ENCODE measurements at places on chromosomes 5 and 9.
A peak's percentile ranks its signal among the peaks of the same experiment; 100 is the strongest.

DNA sequence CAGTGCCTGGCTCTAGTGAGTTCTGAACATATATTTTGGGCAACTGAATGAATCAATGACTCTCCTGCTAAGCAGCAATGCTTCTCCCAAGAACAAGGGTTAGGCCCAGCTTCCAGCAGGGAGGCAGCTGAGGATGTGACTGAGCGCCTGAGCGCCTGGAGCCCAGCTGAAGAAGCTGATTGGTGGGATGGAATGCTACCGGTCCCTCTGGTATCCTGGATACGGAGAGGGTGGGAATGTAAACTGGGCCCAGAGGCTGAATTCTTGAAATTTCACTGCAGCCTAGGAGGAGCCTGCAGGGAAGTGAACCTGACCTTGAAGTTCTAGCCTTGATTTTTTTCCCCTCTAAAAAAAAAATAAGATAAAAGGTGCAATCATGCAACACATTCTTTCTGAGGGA is 43.2 kb downstream of the WWC1 start:
- no peak for DNase-seq

DNA sequence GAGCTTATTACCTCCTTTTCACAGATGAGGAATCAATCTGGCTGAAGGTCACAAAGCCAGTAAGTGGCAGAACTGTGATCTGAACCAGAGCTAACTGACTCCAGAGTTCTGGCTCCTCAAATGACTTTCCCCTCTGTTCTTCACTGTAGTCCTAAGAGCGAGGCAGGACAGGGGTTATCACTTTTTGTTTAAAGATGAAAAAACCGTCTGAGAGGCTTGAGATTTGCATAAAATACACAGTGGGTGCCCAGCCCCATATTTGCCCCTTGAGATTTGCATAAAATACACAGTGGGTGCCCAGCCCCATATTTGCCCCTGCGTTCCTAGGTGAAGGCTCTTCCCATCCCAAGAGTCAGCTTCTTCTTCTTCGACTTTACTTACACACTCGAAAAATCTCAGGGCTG is 667 bp downstream of the FBXO10 start:
- peak; percentile 4 for DNase-seq

DNA sequence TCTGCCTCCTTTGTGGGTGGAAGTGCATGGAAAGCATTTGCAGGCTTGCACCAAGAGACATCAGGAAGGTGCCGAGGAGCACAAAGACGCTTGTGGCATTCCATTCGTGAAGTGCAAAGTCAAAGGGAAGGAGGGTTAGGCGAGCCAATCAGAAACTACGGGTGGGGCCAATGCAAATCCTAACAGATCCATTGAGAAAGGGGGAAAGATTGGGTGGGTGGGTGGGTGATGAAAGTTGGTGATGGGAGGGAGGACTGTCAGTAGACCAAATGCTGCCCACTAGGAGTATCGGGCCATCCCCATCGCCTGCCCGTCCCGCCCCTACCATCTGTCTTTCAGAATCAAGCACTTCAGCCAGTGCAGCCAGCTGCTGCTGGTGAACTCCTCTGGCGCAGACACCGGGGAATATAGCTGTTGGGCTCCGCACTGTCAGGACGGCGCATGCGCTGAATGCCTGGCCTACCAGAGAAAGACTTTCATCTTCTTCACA is 17.1 kb upstream of the ANXA6 start:
- no peak for DNase-seq

GRCh38 chr5:124419531-124419930 is 326.9 kb downstream of the ZNF608 start:
- DNase-seq, result no peak

DNA sequence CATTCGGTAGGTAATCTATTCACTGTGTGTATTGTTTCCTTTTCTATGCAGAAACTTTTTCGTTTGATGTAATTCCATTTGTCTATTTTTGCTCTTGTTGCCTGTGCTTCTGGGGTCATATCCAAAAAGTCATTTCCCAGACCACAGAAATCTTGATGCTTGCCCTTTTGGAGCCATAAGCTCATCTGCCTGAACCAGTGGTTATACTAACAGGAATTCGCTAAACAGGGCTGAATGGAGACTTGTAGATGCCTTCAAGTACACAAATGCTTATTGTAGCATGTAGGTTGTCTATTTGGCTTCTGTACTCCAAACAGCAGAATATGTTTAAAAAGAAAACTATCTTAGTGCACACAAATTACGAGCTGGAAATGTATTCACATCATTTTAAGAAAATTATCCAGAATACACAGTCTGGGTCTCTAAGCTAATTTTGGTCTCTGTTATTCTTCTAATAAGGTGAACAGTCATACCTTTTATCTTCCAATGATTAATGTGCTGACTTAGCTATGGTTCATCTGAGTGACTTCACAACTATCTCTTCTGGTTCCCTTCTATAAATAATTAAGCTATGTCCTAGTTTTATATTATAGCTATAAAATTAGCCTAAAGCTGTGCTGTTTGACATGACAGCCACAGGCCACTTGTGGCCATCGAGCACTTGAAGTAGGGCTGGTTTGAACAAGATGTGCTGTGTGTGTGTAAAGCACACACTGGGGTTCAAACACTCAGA is 87.6 kb downstream of the DAPK1 start:
- DNase-seq, result no peak

DNA sequence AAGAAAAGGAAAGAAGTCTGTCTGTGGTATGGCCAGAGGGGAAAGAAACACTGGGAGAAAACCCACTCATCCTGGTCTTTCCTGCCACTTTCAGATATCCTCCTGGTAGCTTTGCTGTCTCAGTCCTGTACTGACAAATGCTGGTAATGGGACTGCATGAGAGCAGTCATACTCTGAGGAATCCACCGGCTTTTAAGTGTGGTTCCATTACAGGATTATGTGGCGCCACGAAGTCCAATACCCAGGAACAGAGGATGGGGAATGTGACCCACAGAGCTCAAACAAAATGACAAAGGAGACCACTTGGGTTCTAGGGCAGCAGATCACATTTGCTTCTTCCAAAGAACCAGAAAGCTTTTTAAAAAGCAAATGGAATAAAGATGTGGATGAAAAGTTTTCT is 26.3 kb upstream of the FBP1 start:
- DNase-seq, result no peak

DNA sequence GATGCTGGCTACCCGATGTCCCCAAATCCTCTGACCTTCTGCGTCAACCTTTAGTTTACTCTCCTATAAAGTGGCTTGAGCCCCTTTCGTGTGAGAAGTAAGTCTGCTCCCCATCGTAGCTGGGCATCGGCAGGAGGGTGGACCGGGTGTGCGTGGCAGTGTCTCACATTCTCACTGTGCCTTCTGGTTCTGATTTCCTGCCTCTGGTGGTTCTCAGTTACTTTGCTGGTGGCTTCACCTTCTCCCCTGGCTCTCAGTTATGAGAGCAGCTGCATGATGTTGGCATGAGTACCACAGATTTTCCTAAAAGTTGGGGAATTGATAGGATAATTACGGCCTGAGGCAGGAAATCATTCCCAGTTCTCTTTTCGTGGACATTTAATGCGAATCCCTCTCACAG is 47.0 kb upstream of the RPS23 start:
- DNase-seq, result no peak

GRCh38 chr5:132747616-132748440 is 602 bp downstream of the CCNI2 start:
- DNase-seq, result no peak

- no peak for DNase-seq
These were observed 6.2 kb downstream of the GNPDA1 start for GRCh38 chr5:142006363-142007236.

- no peak for DNase-seq
These were observed 196.8 kb downstream of the SH3GL2 start for GRCh38 chr9:17775656-17776055.

GRCh38 chr9:133321411-133321935 is 14.5 kb downstream of the SURF6 start:
- DNase-seq, result no peak

- DNase-seq, result peak; percentile 25
These were observed 369.8 kb downstream of the CSNK1G3 start for GRCh38 chr5:123881759-123882244.

GRCh38 chr9:757246-757881 is 84.1 kb upstream of the DMRT1 start:
- DNase-seq, result peak; percentile 65

GRCh38 chr9:100204796-100205195 is 105.8 kb downstream of the INVS start:
- DNase-seq, result peak; percentile 37

DNA sequence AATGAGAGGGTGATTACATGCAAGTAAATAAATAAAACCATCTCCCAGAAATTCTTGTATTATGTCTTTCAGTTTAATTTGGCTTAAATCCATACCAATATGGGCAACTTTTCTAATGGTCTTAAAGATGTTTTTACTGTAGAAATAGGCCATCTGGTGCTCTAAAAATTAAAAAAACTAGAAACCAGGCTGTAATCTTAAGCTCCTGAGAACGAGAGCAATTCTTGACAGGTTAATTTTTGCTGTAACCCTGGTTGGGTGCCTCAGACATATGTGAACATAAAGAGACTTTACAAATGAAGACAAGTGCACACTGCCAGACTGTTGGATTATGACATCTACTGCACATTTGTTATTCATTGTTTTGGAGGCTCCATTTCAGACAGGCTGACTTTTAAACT is 246.8 kb upstream of the DAB2 start:
- no peak for DNase-seq

- DNase-seq, result no peak
These were observed 8.5 kb downstream of the DMXL1 start for GRCh38 chr5:119079318-119079921.

GRCh38 chr5:103541569-103541968 is 21.0 kb downstream of the NUDT12 start:
- DNase-seq, result no peak

DNA sequence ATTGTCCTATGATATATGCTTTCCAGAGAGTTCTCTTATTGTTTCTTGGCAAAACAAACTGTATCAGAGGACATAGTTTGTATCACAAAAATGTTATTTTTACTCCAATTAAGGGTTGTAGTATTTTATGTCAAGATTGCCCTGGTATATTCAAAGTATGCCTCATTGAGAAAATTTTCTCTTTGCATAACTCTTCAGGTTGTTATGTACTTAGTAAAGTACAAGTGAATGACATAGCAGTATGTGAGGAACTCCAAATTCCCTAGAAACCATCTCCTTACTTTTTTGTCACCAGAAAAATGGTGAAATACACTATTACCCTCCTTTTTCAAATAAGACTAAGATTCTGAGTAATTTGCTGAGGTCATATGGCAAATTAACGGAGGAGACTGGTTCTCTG is 355.3 kb downstream of the NFIB start:
- no peak for DNase-seq

- DNase-seq, result no peak
These were observed 3.3 kb upstream of the EXOC3 start for GRCh38 chr5:439636-440035.

DNA sequence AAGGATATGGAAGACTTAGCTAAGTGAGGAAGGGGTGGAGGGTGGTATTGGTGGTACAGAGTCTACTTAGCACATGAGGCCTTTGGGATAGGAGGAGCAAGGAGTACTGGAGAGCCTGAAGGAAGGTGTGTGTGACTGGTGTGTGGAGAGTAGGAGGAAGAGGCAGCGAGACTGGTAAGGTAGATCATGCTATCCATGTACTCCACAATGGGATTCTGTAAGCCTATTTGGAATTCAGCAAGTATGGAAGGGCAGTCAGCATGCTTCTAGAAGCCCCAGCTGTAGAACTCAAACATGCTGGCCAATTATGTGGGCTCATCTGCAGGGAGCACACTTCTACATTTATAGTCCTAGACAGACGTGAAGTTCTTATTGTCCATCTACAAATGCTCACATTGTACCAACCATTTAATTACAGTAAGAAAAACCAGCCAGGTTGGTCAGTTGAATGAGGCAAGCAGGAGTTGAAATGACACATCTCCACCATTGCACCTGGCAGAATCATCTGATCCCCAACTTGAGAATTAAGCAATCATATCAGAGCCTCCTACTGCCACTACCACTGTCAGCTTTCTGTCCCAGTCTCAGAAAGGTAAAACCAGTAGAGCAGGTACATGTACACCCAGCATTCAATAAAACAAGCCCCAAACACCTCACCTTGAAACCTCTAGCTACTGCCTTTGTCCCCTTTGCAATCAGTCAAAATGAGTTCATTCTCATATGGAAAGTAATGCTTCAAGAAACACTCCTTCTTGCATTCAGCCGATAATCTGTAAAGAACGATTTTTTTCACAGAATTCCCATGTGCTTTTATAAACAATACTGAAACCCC is 60.9 kb upstream of the GLRX start:
- DNase-seq, result no peak

- DNase-seq, result no peak
These were observed 475.1 kb downstream of the TMEM232 start for GRCh38 chr5:110251366-110251765.

DNA sequence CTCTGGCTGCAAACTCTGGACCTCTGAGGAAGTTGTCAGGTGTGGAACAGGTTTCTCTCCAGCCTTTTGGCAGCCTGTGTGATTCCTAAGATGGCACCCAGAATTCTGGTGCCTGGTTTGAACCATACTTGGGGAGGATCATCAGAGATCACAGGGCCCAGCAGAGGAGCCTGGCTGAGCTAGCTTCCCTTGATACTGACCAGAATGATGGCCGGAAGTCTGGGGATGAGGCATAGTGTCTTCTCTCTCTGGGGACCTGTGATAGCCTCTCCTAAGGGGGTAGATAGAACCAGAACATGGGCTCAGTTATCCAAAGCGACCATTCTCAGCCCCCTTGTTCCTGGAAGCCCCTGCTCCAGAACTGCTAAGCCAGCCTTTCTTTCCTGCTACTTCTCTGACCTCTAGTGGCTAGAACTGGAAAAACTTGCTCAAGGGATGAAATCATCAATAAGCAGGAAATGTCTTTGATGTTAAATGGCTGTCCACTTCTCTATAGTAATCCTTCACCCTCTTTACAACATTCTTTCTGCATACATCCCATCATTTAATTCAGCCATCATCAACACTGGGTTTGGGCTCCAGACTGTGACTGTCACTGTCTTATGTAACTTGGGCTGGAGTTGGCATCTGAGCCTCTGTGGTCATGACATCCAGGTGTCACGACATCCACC is 55.1 kb downstream of the C9orf152 start:
- DNase-seq, result peak; percentile 45

DNA sequence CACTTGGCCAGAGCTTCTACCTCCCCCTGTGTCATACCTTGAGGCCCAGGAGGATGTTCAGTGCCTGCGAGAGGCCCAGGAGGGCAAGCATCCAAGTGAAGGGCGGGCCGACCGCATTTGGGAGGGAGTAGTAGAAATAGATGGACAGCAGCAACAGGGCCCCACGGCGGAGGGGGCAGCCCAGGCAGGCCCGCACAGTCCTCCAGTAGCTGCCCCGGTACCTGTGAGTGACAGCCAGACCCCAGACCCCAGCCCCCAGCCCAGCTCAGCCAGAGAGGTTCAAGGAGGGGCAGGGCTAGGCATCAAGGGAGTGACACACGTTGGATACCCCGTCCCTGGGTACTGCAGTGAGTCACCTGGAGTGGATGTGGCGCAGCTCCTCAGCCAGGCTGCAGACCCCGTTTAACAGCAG is 1.4 kb downstream of the STING1 start:
- DNase-seq, result no peak

All from kidney capillary endothelial cell (primary cell).